CD4-positive, alpha-beta T cell treated with Interleukin-10 for 1 hour (primary cell): ENCODE measurements at places on chromosomes 6 and 20.

DNA sequence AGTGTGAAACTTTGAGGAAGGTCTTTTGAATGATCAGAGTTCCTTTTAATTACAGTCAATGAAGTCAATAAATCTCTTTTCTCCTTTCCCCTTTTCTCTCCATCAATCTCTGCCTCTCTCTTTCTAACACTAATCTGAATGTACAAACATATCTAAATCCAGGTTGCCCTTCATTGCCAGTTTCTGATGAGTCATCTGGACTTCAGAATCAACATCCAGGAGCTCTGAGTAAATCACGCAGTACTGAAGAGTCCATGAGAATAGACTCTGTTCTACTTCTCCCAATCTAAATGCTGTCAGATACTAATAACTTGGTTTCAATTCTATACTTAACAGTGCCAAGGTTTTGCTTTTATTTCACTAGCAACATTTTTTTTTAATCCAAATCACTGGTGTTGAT lies 238.7 kb upstream of the THEMIS start:
- no peak for DNase-seq

GRCh38 chr20:38665094-38665493 lies 59.2 kb upstream of the SLC32A1 start:
- DNase-seq: no peak

GRCh38 chr6:79159846-79160245 lies 74.6 kb downstream of the HMGN3 start:
- DNase-seq: no peak

GRCh38 chr20:62860391-62860923 lies 1.2 kb downstream of the TCFL5 start:
- no peak for DNase-seq

GRCh38 chr6:107616775-107617174 lies 126.9 kb downstream of the SOBP start:
- DNase-seq: no peak
